Cortex of kidney (tissue), 1 donor: ENCODE measurements at places on chromosomes 3 and 15.

DNA sequence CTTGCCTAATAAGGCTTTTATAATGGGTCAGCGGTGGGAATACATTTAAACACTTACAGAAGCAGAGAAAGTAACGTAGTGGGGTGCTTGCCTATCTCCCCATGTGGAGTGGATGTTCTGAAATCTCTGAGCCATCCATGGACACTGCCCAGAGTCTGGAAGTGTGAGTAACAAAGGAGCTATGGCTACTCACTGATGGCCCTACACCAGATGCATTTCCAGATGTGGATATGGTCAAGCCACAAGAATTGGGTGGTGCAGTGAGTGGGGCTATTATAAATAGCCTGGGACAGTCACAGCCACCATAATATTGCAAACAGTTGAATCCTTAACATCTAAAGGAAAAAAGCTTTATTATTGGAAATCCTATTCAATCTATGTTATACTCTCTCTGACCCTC lies 96.6 kb downstream of the CGNL1 start:
- DNase-seq, result no peak

DNA sequence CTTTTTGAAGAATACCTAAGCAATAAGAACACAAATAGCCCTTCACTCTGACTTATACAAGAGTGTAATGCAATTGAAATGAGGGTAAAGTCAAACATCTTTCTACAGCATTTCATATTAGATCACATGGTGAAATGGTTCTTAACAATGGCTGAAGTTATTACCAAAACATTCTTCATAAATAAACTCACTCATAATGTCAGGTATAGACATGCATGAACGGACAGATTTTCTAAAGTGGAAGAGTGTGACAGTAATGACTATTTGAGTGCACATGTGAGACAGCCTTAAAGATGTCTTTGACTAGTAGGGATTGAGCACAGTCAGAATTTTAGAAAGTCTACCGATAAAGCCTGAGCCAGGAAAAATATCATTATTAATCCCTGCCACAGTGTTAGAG lies 471.0 kb downstream of the ZPLD1 start:
- no peak for DNase-seq

DNA sequence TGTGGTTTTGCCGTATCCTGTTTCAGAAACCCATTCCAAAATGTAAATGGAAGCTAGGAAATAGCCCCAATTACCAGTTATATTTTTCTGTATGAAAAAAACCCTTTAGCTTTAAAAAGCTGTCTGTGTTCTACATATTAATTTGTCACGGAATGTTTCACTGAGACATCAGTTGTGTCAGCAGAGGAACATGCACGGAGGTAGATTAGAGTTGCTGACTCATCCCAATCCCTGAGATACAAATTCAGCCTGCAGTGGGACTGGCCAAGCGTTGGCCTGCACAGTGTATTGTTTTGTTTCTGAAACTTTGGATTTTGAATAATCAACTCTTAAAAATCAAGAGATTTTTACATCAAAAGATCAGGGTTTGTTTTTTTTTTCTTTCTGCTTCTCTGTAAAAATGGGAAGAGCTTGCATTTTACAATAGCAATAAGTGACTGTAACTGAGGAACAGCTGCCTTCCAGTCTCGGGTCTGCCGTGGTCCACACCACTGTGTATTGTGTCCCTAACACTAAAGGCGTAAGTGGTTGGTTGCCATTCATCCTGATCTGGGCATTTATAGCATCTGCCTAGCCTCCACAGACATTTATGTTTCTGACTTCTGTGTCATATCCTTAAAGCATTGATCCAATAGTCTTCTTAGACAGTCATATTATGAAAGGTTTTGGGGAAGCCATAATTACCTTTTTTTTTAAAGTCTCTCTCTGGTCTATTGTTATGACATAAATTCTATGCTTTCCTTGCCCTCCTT lies 218.1 kb downstream of the ADAMTSL3 start:
- DNase-seq, result no peak

DNA sequence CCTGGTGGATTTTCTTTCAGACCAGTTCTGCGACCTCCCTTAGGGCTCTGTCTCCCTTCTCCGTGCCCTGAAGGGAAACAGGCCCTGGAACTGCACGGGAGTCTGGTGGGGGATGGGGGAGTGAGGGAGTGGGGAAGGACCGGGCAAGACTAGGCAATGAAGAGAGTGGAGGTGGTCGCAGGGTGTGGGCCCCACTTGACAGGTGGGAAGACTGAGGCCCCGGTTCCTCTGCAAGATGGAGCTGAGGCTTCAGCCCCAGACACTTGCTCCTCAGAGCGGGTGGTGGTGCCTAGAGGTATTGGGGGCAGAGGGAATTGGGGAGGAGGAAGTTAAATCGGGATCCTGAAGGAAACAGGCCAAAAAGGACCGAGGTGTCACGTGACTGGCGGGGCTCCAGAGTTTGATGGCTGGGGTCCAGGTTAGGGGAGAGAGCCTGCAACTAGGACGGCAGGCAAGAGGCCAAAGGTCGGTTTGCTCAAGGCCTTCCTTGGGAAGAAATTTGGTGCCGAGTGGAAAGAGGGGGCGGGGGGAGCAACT lies 597 bp upstream of the CAMK1 start:
- no peak for DNase-seq

DNA sequence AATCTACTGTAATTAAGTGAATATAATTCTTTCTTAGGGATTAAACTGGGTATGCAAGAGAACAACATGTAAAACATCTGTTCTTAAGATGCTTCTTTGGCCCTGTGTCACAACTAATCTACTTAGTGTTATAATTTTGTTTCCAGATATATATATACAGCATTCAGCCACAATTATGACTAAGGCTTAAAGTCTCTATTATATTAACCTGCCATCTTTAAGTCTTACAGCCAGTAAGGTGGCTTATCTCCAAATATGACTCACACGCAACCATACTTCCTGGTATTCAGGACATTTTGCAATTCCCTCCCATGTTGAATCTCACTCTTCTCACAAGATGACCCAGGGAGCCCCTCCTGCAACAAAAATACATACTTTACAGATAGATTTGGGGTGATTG lies 6.6 kb upstream of the KBTBD8 start:
- DNase-seq, result no peak

- DNase-seq, result no peak
Measured at GRCh38 chr3:196803891-196804468, 63.7 kb upstream of the SENP5 start.

GRCh38 chr3:146390957-146391356 lies 78.4 kb downstream of the PLSCR2 start:
- no peak for DNase-seq

GRCh38 chr3:189237526-189237925 lies 65.8 kb downstream of the TPRG1 start:
- no peak for DNase-seq

GRCh38 chr3:143763564-143764162 lies 84.6 kb downstream of the SLC9A9 start:
- DNase-seq, result no peak

- no peak for DNase-seq
Measured at GRCh38 chr3:141278196-141279076, 46.8 kb downstream of the PXYLP1 start.

DNA sequence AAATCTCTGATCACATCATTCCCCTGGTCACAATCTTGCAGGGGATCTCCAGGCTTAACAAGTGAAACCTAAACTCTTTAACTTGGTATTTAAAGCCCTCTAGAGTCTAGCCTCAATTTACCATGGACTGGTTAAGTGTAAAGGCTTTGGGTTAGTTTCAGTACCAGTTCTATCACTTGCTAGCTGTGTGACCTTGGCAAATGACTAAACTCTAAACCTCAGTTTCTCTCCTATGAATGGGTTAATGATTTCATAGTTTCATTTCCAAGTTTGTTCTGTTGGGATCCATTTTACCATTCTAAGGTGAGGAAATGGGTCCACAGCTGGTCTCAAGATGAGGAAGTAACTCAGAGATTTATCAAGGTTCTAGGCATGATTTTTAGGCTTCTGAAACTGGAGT lies 38.8 kb upstream of the TIMP4 start:
- no peak for DNase-seq

DNA sequence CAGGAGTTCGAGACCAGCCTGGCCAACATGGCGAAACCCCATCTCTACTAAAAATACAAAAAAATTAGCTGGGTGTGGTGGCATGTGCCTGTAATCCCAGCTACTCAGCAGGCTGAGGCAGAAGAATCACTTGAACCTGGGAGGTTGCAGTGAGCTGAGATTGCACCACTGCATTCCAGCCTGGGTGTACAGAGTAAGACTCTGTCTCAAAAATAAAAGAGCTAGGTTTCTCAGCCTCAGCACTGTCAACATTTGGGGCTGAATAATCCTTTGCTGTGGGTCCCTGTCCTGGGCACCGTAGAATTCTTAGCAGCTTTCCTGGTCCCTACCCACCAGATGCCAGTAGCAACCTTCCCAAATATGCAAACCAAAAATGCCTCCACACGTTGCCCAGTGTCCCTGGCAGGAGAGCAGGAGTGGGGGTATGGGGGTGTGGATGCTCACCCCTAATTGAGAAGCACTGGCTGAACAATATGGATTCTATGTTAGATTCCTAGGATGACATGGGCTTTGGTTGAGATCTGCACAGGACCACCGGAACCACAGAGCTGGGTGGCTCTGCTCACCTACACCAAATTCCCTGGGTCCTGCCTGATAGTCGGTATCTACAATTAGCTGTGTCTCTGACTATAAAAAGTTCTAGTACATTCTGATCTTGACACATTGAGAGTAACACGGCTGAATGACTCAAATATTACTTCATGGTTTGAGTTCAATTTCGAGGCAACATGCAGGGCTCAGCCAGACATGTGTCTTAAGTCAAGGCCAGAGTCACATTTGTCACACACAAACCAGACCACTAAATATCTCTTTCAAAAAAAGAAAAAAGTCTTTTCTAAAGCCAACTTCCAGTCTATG lies 577.0 kb upstream of the MDFIC2 start:
- DNase-seq, result no peak

- DNase-seq, result no peak
Measured at GRCh38 chr3:50675179-50676030, 678 bp downstream of the DOCK3 start.

- no peak for DNase-seq
Measured at GRCh38 chr3:24087469-24087868, 142.4 kb downstream of the NR1D2 start.

GRCh38 chr3:129358772-129359371 lies 69.6 kb downstream of the EFCAB12 start:
- no peak for DNase-seq

GRCh38 chr3:36175113-36175812 lies 205.0 kb upstream of the STAC start:
- DNase-seq, result no peak

GRCh38 chr3:49601358-49602048 lies 47.2 kb downstream of the BSN start:
- DNase-seq, result no peak

DNA sequence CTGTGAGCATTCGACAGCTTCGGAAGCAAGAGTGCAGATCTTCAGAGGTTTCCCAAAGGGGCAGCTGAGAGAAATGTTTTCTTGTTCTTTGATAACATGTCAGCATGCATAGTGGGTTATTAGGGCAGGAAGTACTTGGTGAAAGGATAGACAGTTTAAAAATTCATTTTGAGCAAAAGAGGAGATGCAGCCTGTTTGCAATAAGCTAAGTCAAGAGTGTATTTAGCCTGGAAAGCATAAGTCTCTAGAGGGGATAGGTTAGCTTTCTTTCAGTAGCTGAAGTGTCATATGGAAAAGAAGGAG lies 7.4 kb downstream of the SLC6A11 start:
- no peak for DNase-seq

DNA sequence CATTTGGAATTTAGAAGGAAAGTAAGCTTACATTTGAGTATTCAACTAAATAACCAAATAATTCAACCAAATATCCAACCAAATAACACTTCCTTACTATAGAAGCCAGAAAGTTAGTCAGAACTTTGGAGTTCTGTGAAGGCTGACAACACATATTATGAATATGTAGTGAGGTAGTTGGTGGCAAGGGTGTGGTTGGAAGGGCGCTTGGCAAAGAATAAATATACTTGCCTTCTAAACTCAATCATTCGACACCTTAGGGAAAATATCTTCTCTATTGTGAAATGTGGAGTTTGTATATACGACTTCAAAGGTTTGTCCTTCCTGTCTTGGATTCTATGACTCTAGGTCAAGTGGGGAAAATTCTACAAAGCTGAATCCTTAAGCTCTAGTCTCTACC lies 111.7 kb upstream of the OSTN start:
- no peak for DNase-seq

GRCh38 chr15:67230504-67230903 lies 24.0 kb downstream of the AAGAB start:
- DNase-seq, result no peak

- no peak for DNase-seq
Measured at GRCh38 chr3:141089339-141090152, 38.4 kb downstream of the SPSB4 start.
